ENCODE measurements at places on chromosomes 7 and 10.

- DNase-seq, result no peak
Observed at GRCh38 chr7:126972571-126972970, 280.2 kb downstream of the GRM8 start.

- no peak for DNase-seq
Observed at GRCh38 chr7:134129856-134130523, 2.9 kb downstream of the LRGUK start.

DNA sequence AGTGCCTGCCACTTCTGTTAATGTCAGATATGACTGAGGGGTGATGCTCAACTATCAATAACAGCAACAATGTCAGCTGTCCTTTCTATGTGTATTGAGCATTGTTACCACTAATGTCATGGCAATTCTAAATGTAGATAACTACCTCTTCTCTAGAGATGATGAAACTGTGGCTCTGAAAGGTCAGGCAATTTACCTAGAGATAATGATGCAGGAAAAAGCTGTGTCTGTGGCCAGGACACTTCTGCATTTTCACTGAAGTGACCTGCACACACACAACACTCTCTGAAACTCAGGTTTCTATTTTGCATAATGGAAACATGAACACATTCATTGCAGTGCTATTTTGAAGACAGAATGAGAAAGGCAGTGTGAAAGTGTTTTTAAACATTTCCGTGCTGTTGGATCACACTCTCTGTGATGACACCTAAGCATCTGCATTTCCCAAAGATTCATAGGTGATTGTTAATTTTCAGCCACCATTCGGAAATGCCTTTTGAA, 148.2 kb downstream of the KCND2 start:
- no peak for DNase-seq

- DNase-seq, result no peak
Observed at GRCh38 chr7:130894909-130895750, 161.1 kb upstream of the KLF14 start.

DNA sequence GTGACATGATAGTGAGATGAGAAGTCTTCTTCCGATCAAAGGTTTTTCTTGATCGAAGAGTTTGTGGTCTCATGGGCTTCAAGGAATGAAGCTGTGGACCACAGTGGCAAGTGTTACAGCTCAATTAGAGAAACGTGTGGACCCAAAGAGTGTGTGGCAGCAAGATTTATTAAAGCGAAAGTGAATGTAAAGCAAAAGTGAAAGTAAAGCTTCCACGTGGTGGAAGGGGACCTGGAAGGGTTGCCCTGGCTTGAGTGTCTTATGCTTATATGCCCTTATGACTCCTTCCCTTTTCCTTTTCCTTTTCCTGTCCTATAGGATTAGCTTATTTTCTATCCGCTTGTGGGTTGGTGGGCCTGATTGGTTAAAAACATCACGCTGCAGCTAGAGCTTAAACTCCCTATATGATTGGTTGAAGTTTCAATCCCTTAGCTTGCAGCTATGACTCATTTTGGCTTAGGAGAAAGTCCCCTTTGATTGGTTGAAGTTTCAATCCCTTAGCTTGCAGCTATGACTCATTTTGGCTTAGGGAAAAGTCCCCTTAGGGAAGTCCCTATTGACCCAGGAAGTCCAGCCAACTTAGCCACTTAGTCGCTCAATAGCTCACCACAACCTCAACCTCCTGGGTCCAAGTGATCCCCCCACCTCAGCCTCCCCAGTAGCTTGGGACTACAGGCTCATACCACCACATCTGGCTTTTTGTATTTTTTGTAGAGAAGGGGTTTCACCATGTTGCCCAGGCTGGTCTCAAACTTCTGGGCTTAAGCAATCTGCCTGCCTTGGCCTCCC, 34.7 kb downstream of the MRPS24 start:
- DNase-seq, result no peak

GRCh38 chr10:69360485-69361302, 56.0 kb downstream of the TACR2 start:
- DNase-seq, result peak; percentile 73

DNA sequence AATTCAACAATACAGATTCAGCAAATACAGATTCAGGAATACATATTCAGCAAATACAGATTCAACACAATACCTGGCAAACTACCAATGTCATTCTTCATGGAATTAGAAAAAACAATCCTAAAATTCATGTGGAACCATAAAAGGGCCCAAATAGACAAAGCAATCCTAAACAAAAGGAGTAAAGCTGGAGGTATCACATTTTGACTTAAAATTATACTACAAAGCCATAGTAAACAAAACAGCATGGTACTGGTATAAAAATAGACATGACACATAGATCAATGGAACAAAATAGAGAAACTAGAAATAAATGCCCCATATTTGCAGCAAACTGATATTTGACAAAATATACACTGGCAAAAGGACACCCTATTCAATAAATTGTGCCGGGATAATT, 3.4 kb upstream of the NT5C3A start:
- DNase-seq, result no peak

DNA sequence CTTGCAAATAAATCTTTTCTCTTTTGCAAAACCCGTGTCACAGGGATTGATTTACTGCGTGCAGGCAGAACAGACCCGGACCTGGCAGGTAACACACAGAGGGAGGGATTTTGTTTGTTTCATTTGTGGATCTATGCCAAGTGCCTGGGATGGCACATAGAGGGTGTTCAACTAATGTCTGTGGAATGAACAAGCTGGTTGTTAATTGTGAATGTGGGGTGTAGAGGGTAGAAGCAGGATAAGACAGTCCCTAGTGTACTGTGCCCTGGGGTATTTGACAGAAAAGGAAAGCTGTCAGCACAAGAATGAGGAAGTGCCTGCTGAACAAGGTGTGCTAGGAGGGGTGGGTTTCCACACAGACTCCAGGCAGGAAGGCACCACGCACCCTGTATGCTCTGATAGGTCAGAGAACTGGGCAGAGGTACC, 331.8 kb downstream of the CALN1 start:
- DNase-seq, result no peak
